ENCODE measurements at places on chromosomes 16 and 17. TPM values are rescaled to one million over a fixed set of nuclear protein-coding genes. Genes with fewer than 3 reads are reported as not detected.

SPATA32 gene
- total RNA-seq = not detected

MYH2 gene
- 0.02 TPM for total RNA-seq

KRT9 gene
- total RNA-seq = 0.09 TPM

C16orf78 gene
- total RNA-seq = not detected

FA2H gene
- total RNA-seq = 0.14 TPM

TM4SF5 gene
- not detected for total RNA-seq

RNF157 gene
- total RNA-seq = 1.4 TPM

KRTAP2-3 gene
- 3.8 TPM for total RNA-seq

DNA sequence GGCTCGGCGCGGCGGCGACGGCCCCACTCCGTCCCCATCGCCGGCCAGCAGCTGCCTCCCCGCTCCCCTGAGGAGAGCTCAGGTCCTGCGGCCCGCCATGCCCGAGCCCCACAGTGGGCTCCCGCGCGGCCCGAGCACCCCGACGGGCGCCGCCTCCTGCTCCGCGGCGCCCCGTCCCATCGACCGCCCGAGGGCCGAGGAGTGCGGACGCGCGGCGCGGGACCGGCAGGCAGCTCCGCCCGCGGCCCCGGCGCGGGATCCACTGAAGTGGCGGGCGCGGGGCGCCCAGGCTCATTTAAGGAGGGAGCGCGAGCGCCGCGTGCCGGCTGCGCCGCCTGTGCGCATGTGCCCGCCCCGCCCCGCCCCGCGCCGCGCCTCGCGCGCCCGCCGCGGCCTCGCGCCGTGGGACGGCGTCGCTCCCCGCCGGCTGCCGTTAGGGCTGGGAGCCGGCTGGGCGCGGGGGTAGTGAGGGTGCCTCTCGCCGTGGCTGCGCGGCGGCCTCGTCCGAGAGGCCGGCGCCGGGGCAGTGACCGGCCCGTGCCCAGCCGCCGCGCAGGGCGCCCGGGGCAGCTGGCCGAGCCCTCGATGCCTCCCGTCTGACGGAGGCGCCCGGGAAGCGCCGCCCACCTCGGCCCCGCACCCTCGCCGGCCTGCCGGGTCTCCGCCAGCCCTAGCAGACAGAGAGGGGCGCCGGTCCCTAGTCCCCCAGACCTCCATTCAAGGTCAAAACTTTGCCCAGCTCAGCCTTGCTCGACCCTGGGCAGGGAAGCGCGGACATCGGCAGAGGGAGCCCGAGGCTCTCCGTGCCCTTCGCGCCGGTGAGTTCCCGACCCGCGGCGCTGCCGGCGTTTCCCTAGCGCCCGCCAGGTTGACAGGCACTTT, at the start of gene NETO2:
Gene NETO2, minus strand, starts transcription at position 269 of the 882 bp plus-strand sequence. CDS start 333 bp downstream, outside the sequence.
- peak within 1 kb of the TSS; percentile 82 for H3K4me3 ChIP-seq
- H3K4me1 ChIP-seq = peaks cover 8% of the 10 kb centered on the region

- no peaks in the 10 kb centered on the region for H3K4me1 ChIP-seq
- H3K27me3 ChIP-seq = no peaks in the 10 kb centered on the region
- no peak for DNase-seq
- no peaks in the 10 kb centered on the region for H3K36me3 ChIP-seq
- H3K4me3 ChIP-seq = no peak overlapping the region
- H3K27ac ChIP-seq = no peak overlapping the region
These were observed 57.7 kb upstream of the RBFOX3 start for GRCh38 chr17:79668344-79669250.

DNA sequence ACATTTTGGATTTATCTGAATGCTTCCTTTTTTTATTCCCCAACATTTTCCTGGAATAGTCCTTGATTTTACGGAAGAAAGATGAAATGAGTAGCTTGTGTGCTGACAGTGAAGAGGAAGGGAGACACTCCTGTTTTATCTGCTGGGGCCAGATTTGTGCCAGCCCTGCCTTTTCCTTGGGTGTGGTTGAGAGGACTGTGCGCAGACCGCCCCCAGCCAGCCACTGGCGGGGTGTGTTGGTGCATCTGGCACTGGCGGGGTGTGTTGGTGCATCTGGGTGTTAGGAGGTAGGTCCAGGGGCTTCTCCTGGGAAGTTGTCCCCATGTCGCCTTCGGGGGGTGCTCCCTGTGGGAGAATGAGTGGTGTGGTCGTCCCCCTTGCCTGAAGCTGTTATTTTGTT, 39.5 kb downstream of the RAP1GAP2 start:
- no peak overlapping the region for H3K4me3 ChIP-seq
- H3K4me1 ChIP-seq = no peaks in the 10 kb centered on the region
- no peak overlapping the region for H3K27ac ChIP-seq
- DNase-seq = no peak

- no peak overlapping the region for H3K4me3 ChIP-seq
- no peak overlapping the region for H3K27ac ChIP-seq
- no peak for DNase-seq
- peaks cover 29% of the 10 kb centered on the region for H3K27me3 ChIP-seq
- no peaks in the 10 kb centered on the region for H3K4me1 ChIP-seq
- no peaks in the 10 kb centered on the region for H3K36me3 ChIP-seq
These were observed 5.2 kb upstream of the BEAN1 start for GRCh38 chr16:66421891-66422290.

- H3K36me3 ChIP-seq = peaks cover under 1% of the 10 kb centered on the region
- peak overlapping the region; percentile 2 for H3K27ac ChIP-seq
- no peaks in the 10 kb centered on the region for H3K27me3 ChIP-seq
- H3K4me1 ChIP-seq = peaks cover 22% of the 10 kb centered on the region
These were observed 3.0 kb upstream of the MTMR4 start for GRCh38 chr17:58517378-58517927.

DNA sequence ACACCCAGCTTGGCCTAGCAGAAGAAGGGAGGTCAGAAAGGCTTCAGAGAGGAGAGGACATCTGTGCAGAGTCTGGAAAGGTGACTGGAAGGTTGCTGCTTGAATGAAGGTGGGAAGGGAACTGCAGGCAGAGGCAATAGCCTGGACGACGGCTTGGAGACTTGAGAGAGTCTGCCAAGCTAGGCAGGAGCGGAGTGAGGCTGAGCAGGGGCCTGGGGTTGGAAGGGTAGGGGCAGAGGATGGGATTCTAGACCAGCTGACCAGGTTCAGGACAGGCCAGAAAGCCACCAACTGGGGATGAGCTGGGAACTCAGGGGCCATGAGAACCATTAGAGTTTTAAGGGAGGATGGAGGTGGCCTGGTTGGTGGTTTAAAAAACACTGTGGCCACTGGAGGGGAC, 339 bp upstream of the SGCA start:
- H3K4me1 ChIP-seq = peaks cover 12% of the 10 kb centered on the region
- no peaks in the 10 kb centered on the region for H3K36me3 ChIP-seq
- no peak overlapping the region for H3K27ac ChIP-seq
- no peak for DNase-seq
- no peak overlapping the region for H3K4me3 ChIP-seq

DNA sequence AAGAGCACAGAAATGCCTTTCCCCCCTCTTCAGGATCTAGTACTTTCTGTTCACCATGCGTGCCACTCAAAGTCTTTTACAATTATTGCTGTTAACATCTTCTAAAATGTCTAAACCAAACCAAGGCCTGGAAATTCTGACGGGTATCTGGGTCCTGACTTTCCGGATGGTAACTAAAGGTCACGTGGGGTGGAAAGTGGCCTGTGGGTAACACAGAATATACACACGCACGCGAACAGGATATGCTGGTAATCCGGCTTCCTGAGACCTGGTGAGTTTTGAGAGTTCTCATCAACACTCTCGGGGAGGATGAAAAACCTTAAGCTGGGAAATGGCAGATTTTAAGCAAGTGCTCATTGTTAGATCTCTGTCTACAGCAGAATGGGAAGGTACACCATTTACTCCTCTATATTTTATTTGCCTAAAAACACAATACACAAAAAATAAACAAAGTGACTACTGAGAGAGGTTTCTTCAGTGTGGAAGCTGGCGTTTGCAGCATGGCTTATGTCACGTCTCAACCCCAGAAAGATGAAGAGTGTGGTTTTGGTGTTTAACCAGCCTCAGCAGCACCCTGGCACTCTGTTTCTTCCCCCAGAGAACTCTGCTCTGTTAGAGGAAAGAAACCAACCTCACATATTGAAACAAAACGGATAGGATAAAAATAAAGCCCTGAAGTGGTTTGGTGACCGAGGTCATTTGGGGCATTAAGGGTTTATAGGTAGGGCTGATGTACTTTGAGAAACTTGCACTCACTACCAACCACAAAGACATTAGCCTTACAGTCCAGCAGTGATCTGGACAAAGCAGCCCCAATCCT, 37.3 kb downstream of the SMG6 start:
- DNase-seq = no peak
- H3K27ac ChIP-seq = no peak overlapping the region
- peaks cover 28% of the 10 kb centered on the region for H3K4me1 ChIP-seq
- H3K27me3 ChIP-seq = no peaks in the 10 kb centered on the region

DNA sequence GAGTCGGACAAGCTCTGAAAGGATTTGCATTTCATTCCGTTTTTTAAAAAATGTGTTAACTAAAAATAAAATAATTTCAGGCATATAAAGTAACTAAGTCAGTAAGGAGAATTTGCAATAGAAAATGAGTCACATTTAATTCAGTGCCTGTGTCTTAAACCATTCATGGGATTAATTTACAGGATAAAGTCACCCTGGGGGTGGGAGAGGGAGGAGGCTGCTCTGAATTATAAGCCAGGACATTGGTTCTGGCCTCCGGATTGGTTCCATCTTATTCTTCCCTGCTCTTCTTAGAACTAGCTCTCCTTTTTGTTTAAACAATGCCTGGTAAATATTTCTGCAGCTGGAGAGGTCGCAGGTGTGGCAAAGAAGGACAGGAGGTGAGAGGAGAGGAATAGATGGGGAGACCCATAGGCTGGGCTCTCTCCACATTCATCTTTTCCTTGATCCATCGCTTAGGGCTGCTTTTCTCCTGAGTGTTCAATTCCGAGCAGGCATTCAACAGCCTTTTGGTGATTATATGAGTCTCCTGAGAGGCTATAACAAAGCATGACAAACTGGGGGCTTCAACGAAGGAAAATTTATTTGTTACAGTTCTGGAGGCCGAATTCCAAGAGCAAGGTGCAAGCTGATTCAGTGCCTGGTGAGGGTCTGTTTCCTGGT, 319.2 kb downstream of the PHKB start:
- H3K4me1 ChIP-seq = peaks cover 7% of the 10 kb centered on the region
- no peak for DNase-seq
- no peak overlapping the region for H3K27ac ChIP-seq
- peaks cover 4% of the 10 kb centered on the region for H3K27me3 ChIP-seq
- H3K36me3 ChIP-seq = no peaks in the 10 kb centered on the region
- H3K4me3 ChIP-seq = no peak overlapping the region

DNA sequence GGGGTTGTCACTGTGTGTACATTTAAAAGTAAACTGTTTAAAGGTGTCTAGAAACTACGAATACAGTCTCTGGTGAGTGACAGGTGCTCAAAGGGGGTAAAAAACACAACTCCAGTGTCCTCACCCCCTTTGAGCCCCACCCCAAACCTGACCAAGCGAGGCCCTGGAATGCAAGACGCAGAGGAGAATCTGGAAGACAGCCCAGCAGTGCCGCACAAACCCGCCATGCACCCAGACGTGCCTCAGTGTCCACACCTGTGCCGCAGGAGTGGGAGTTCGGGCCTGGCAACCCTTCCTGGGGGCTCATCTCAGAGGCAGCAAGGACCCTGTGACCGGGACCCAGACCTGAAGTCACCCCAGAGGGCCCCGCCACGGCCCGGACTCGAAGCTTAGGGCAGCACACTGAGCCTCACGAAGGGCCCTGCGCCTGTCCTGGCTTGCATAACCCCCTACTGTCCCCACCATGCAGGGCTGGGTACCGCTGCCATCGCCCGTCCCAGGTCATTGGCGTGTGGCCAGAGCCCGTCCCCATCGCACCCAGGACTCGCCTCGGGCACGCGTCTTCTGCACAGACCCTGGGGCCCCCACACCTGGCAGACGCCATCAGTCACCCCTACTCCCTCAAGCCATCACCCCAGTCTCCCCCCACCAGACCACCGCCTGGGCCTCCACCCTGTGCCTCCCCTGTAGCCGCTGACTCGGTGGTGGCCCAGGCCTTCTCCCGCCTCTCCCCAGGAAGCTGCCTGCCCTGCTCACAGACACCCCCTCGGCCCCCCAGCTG, 33.0 kb upstream of the ZC3H18 start:
- H3K27ac ChIP-seq = no peak overlapping the region
- peaks cover 12% of the 10 kb centered on the region for H3K4me1 ChIP-seq
- peaks cover 28% of the 10 kb centered on the region for H3K27me3 ChIP-seq
- DNase-seq = no peak
- H3K36me3 ChIP-seq = no peaks in the 10 kb centered on the region

DNA sequence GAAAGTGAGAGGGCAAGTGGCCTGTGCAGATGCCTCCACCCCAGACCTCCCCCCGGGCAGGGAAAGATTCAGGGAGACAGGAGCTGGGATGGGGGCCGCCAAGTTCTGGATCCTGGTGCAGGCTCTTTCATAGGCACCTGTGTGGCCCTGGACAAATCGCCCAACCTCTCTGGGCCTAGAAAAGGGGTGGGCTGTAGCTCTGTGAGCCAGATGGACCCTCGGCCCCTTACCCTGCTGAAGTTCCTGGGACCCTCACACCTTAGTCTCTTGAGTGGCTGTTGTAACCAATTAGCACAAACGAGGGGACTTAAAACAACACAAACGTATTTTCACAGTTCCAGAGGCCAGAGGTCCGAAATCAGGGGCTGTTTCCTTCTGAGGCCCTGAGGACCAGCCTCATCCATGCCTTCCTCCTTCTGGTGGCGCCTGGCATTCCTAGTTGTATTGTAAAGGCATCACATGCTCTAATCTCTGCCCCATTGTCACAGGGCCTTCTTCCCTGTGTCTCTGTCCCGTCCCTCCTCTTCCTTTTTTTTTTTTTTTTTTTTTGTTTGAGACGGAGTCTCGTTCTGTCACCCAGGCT, 352.6 kb downstream of the SEC14L1 start:
- peaks cover 6% of the 10 kb centered on the region for H3K4me1 ChIP-seq
- no peak for DNase-seq
- H3K27ac ChIP-seq = no peak overlapping the region
- H3K36me3 ChIP-seq = peaks cover 16% of the 10 kb centered on the region

GRCh38 chr16:7938175-7938574, 605.5 kb downstream of the RBFOX1 start:
- H3K27ac ChIP-seq = no peak overlapping the region
- no peaks in the 10 kb centered on the region for H3K27me3 ChIP-seq
- H3K4me3 ChIP-seq = no peak overlapping the region
- H3K4me1 ChIP-seq = no peaks in the 10 kb centered on the region
- H3K36me3 ChIP-seq = no peaks in the 10 kb centered on the region

DNA sequence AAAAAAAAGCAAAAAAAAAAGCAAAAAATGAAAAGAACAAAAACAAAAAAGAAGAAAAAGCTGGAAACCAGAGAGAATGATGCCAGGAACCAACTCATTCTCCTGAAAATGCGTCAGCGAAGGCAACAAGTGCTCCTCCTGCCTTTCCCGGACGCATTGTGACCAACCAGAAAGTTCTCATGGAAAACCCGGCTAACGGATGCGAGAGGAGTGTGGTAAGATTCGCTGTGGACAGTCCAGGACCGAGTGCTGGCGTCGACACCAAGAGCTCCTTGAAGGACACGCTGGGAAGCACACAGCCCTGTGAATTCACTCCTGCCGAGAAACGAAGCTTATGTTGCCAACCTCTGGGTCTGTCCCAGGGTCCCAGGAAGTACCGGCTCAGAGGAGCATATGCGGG, 43.4 kb downstream of the METRNL start:
- H3K27me3 ChIP-seq = peaks cover 14% of the 10 kb centered on the region
- no peaks in the 10 kb centered on the region for H3K4me1 ChIP-seq
- H3K36me3 ChIP-seq = no peaks in the 10 kb centered on the region
- H3K4me3 ChIP-seq = no peak overlapping the region

Measured in astrocyte (in vitro differentiated cells and primary cell).